ENCODE measurements at places on chromosomes 12 and 14. TPM values are rescaled to one million over a fixed set of nuclear protein-coding genes. Genes with fewer than 3 reads are reported as not detected.

Gene ESR2
- total RNA-seq: 0.29 TPM

Gene LHX5
- total RNA-seq: not detected

Gene FAM222A
- 0.15 TPM for total RNA-seq

Gene CLEC4C
- not detected for total RNA-seq

Gene GLS2
- total RNA-seq: 0.73 TPM

Gene PUS1
- 12.4 TPM for total RNA-seq

Gene SLCO1B1
- total RNA-seq: not detected

Gene MYH6
- total RNA-seq: not detected

Gene TEX22
- 0.44 TPM for total RNA-seq

Gene MMP17
- total RNA-seq: 11.2 TPM

Gene IGFBP6
- total RNA-seq: 1,775 TPM

Gene IFT43
- total RNA-seq: 40.6 TPM

Gene HOXC12
- not detected for total RNA-seq

Gene KRT79
- not detected for total RNA-seq

Gene C1RL
- total RNA-seq: 50.2 TPM

Gene PRIMA1
- not detected for total RNA-seq
